ENCODE measurements at places on chromosomes 2 and 18.

GRCh38 chr2:237403024-237403882 lies 10.7 kb downstream of the COL6A3 start:
- no peak overlapping the region for H3K27ac ChIP-seq
- no peak overlapping the region for H3K4me3 ChIP-seq
- 0 out of 2 replicates have a peak, but pooled peaks cover 5% of the 10 kb centered on the region for H3K4me1 ChIP-seq
- peaks cover 2% of the 10 kb centered on the region for H3K27me3 ChIP-seq

DNA sequence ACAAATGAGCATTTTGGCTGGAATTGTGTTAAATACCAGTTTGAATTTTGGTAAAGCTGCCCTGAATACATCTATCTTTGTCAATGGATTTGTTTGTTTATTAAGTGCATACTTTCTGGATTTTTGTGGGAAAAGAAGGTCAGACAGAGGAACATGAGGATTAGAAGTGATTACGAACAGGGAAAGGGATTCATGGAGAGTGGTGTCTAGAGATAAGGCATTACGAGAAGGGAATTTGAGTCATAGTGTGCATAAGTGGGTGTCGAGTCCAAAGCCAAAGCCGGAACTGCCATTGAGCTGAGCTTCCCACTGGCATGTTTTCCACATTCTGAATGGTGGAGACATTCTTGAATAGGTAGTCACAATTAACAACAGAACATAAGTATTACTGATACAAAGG lies 68.9 kb upstream of the EFEMP1 start:
- no peaks in the 10 kb centered on the region for H3K36me3 ChIP-seq
- H3K27me3 ChIP-seq: no peaks in the 10 kb centered on the region
- H3K27ac ChIP-seq: no peak overlapping the region
- H3K4me3 ChIP-seq: no peak overlapping the region
- DNase-seq: no peak

GRCh38 chr2:2286592-2286991 lies 44.5 kb downstream of the MYT1L start:
- H3K27ac ChIP-seq: no peak overlapping the region
- no peak overlapping the region for H3K4me3 ChIP-seq
- no peaks in the 10 kb centered on the region for H3K4me1 ChIP-seq
- H3K27me3 ChIP-seq: no peaks in the 10 kb centered on the region

DNA sequence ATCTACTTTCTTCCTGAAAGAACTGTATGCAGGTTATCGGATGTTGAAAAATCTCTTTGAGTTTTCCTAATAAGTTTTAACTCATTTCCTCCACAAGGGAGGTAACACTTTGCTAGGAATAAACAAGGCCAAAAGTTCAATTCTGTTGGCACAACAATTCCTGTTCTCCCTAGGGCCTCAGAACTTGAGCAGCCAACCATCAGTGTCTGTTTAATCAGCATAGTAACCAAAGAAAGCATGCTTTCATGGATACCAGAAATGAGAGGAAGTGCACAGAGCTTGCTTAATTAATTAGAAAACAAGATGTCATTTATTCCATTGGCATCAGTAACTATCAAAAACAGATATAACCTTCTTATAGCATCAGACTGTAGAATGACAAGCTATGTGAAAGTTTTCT lies 503.2 kb upstream of the CNTNAP5 start:
- no peaks in the 10 kb centered on the region for H3K27me3 ChIP-seq
- H3K4me3 ChIP-seq: no peak overlapping the region
- H3K27ac ChIP-seq: no peak overlapping the region
- peaks cover 15% of the 10 kb centered on the region for H3K36me3 ChIP-seq
- no peak for DNase-seq
- H3K4me1 ChIP-seq: no peaks in the 10 kb centered on the region

DNA sequence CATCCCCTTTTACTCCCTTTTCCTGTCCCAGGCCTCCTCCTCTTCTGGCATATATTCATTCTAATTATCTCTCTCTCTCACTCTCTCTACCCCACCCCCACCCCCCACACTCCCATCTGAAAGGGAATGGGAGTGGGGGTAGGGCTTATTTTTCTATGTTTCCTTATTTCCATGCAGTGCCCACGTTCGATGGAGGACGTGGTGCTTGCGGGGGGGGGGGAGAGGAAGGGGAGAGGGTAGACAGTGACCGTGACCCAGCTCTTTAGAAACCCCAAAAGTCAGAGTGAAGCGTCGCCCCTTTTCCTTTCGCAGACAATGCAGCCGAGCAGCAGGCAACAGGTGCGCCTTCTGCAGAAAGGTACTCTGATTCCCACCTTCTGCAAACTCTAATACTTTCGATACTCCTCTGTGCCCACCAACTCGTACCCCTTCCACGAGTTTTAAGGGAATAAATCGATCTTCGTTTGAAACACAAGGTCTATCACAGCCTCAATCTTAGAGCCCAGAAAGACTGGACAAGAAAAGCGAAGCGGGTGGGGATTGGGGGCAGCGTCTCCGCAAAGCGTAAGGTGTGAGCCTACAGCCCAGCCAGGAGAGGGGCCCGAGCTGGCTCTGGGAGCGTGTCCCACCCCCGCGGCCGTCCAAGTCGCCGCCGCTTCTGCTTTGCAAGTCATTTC lies 891 bp upstream of the NR4A2 start:
- H3K27me3 ChIP-seq: peaks cover 61% of the 10 kb centered on the region
- DNase-seq: no peak
- H3K27ac ChIP-seq: peak overlapping the region; percentile 81
- H3K4me3 ChIP-seq: peak overlapping the region; percentile 81
- peaks cover 51% of the 10 kb centered on the region for H3K4me1 ChIP-seq

DNA sequence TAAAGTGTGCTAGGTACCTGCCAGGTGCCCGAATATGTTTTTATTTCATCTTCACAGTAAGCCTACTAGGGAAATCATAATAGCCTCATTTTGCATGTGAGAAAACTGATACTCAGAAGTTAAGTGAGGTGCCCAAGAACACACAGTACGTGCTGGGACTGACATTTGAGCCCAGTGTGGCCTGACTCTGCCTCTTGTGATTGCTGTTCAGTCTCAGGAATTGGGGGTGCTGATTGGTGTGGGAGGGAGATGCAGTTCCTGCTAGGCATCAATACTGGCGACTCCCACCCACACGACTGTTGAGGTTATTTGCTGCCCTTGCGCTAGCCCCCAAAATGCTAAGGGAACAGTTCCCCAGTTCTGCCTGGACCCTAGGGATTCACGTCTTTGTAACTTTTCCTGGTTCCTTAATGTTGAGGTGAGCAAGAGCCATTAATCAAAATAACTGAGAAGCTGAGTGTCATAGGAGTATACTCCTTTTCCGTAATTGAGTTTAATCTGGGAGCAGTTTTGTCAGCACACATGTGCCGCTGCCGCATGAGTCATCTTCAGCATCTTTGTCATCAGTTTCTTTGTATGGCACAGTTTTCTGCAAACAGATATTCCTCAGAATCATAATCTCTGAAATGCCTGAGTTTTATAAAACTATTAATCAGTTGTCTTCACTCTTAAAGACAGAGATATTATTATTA lies 120.7 kb downstream of the NCK2 start:
- H3K4me3 ChIP-seq: no peak overlapping the region
- no peaks in the 10 kb centered on the region for H3K27me3 ChIP-seq
- DNase-seq: no peak
- H3K36me3 ChIP-seq: 0 out of 2 replicates have a peak, but pooled peaks cover 2% of the 10 kb centered on the region

- no peaks in the 10 kb centered on the region for H3K4me1 ChIP-seq
- H3K36me3 ChIP-seq: no peaks in the 10 kb centered on the region
- no peak for DNase-seq
- no peaks in the 10 kb centered on the region for H3K27me3 ChIP-seq
Measured at GRCh38 chr2:66283787-66284186, 151.1 kb upstream of the MEIS1 start.

DNA sequence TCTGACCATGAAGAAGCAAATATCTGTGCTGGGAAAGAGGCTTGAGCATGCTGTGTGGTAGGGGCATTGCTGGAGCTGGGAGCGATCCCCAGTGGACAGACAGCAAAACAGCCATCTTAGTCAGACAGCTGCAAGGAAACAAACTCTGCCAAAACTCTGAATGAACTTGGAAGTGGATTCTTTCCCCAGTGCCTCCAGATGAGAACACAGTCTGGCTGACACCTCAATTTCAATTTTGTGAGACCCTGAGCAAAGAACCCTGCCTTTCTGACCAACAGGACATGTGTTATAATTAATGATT lies 23.2 kb upstream of the FAP start:
- no peak for DNase-seq
- no peak overlapping the region for H3K4me3 ChIP-seq
- H3K4me1 ChIP-seq: peaks cover 7% of the 10 kb centered on the region

- H3K27me3 ChIP-seq: no peaks in the 10 kb centered on the region
- no peak for DNase-seq
- no peak overlapping the region for H3K27ac ChIP-seq
- no peaks in the 10 kb centered on the region for H3K36me3 ChIP-seq
Measured at GRCh38 chr18:5871426-5871825, 23.9 kb downstream of the TMEM200C start.
